Lower lobe of right lung (tissue), 2 donors: ENCODE measurements at places on chromosomes 5 and 9. TPM values are rescaled to one million over a fixed set of nuclear protein-coding genes. Genes with fewer than 3 reads are reported as not detected.

The FCN2 gene
- not detected for total RNA-seq

The HRCT1 gene
- 8.7 TPM for total RNA-seq

The DIRAS2 gene
- not detected for total RNA-seq

The CNTNAP3B gene
- total RNA-seq: 11.1 TPM

The INVS gene
- total RNA-seq: 22.3 TPM

The GLDC gene
- total RNA-seq: 0.77 TPM

The MEGF10 gene
- 0.30 TPM for total RNA-seq

The EIF4EBP3 gene
- 19.3 TPM for total RNA-seq

The FOXD4 gene
- 0.32 TPM for total RNA-seq

The PCDHGA7 gene
- total RNA-seq: 1.9 TPM

The PRKACG gene
- not detected for total RNA-seq

The ANKRD33B gene
- 5.8 TPM for total RNA-seq

The CDKN2A gene
- total RNA-seq: 8.4 TPM

The PAPPA gene
- 2.2 TPM for total RNA-seq

The ANKRD18A gene
- 4.3 TPM for total RNA-seq

The GNA14 gene
- total RNA-seq: 15.6 TPM

DNA sequence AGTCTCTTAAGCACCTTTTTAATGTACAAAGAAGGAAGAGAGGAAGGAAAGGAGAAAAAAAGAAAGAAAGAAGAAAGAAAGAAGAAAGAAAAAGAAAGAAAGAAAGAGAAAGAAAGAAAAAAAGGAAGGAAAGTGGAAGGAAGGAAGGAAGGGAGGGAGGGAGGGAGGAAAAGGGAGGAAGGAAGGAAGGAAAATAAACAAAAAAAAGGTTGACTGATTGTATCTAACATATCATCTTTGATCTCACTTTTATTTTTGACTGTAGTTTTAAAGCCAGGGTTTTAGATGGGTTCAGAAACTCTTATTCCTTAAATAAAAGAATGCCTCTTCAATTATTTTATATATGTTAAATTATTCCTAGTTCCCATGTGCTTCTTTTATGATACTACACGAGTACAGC, 794.5 kb downstream of the CDH12 start:
- no peak for DNase-seq
- H3K27me3 ChIP-seq: no peaks in the 10 kb centered on the region
- no peak overlapping the region for H3K27ac ChIP-seq
- no peak overlapping the region for H3K4me3 ChIP-seq

GRCh38 chr5:160485364-160485969, 63.8 kb downstream of the PTTG1 start:
- H3K27me3 ChIP-seq: no peaks in the 10 kb centered on the region
- no peak overlapping the region for H3K4me3 ChIP-seq
- no peaks in the 10 kb centered on the region for H3K36me3 ChIP-seq
- H3K27ac ChIP-seq: no peak overlapping the region
- DNase-seq: no peak

- H3K4me1 ChIP-seq: peaks cover 28% of the 10 kb centered on the region
- DNase-seq: no peak
- no peak overlapping the region for H3K27ac ChIP-seq
- H3K4me3 ChIP-seq: no peak overlapping the region
- no peaks in the 10 kb centered on the region for H3K36me3 ChIP-seq
Observed at GRCh38 chr9:19156805-19157204, 29.5 kb upstream of the PLIN2 start.

- no peak for DNase-seq
- H3K4me3 ChIP-seq: no peak overlapping the region
- no peaks in the 10 kb centered on the region for H3K27me3 ChIP-seq
- H3K4me1 ChIP-seq: no peaks in the 10 kb centered on the region
- H3K27ac ChIP-seq: no peak overlapping the region
Observed at GRCh38 chr5:96377597-96377996, 55.5 kb downstream of the PCSK1 start.

- no peaks in the 10 kb centered on the region for H3K36me3 ChIP-seq
- no peak overlapping the region for H3K4me3 ChIP-seq
- H3K4me1 ChIP-seq: no peaks in the 10 kb centered on the region
- no peak for DNase-seq
- no peaks in the 10 kb centered on the region for H3K27me3 ChIP-seq
Observed at GRCh38 chr5:122515709-122516431, 203.8 kb downstream of the SNCAIP start.

GRCh38 chr5:78837836-78838235, 147.3 kb downstream of the ARSB start:
- H3K4me1 ChIP-seq: no peaks in the 10 kb centered on the region
- no peaks in the 10 kb centered on the region for H3K36me3 ChIP-seq
- H3K27me3 ChIP-seq: no peaks in the 10 kb centered on the region
- no peak for DNase-seq
- no peak overlapping the region for H3K4me3 ChIP-seq

DNA sequence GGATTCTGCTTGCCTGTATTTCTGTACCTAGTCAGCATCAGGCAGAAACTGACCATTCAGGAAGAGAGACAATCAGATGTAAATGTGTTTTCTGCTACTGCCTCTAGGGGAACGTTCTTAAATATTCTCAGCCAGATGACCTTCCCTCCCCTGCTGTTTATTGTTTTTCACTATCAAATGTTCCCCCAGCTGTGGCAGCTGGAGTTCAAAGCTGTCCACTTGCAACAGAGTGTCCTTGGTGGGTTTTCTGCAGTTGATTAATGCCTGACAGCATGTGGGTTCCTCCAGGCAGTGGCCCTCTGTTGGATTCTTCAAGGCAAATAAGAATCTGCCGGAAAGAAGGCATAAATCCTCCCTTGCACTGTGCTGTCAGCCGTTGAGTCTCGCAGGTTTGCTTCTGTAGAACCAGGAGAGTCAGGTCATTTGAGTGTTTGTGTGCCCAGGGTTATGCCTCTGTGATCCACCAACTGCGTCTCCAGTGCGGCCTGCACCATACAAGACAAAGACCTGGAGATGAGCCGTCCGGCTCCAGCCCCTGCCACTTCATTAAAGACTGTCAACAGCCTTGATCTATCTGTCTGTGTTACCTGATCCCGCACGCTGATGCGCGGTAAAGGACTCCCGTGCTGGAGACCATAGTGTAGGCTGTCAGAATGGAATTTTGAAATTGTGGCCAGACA, 203.4 kb downstream of the GADD45G start:
- DNase-seq: peak; percentile 31
- no peaks in the 10 kb centered on the region for H3K36me3 ChIP-seq
- H3K4me1 ChIP-seq: peaks cover 3% of the 10 kb centered on the region
- no peak overlapping the region for H3K4me3 ChIP-seq

GRCh38 chr5:100188339-100188738, 346.8 kb upstream of the FAM174A start:
- H3K4me1 ChIP-seq: no peaks in the 10 kb centered on the region
- DNase-seq: no peak
- no peak overlapping the region for H3K4me3 ChIP-seq
- no peaks in the 10 kb centered on the region for H3K27me3 ChIP-seq

- no peaks in the 10 kb centered on the region for H3K4me1 ChIP-seq
- no peaks in the 10 kb centered on the region for H3K36me3 ChIP-seq
- no peak for DNase-seq
- no peak overlapping the region for H3K4me3 ChIP-seq
Observed at GRCh38 chr5:174073122-174073660, 27.7 kb downstream of the NSG2 start.

DNA sequence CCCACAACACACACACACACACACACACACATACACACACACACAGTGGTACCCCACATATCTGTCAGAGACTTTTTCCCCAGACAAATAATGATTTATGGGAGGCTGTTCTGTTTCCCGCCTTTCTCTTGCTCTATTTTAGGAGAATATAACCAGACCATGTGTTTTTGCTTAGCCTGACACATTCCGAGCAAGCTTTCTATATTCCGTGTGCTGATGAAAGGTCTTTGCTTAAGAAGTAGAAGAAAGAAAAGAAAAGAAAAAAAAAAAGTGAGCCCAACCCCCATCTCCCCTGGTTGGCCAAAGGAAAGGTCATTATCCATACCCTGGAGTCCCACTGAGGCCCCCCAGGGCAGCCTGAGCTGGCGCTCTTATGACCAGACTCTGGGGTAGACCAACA, 338.6 kb downstream of the SLIT3 start:
- no peaks in the 10 kb centered on the region for H3K4me1 ChIP-seq
- no peak for DNase-seq
- no peaks in the 10 kb centered on the region for H3K27me3 ChIP-seq
- H3K27ac ChIP-seq: no peak overlapping the region

DNA sequence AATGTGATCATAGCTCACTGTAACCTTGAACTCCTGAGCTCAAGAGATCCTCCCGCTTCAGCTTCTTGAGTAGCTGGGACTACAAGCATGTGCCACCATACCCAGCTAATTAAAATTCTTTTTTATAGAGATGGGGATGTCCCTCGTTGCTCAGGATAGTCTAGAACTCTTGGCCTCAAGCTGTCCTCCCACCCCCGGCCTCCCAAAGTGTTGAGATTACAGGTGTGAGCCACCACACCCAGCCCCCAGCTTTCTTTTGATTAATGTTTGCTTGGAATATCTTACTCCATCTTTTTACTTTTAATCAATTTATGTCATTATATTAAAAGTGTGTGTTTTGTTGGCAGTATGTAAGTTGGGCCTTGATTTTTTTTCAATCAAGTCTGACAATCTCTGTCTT, 59.4 kb upstream of the EXOC3 start:
- H3K4me3 ChIP-seq: no peak overlapping the region
- no peaks in the 10 kb centered on the region for H3K4me1 ChIP-seq
- no peaks in the 10 kb centered on the region for H3K36me3 ChIP-seq
- H3K27ac ChIP-seq: no peak overlapping the region

- H3K27ac ChIP-seq: no peak overlapping the region
- no peak overlapping the region for H3K4me3 ChIP-seq
- H3K4me1 ChIP-seq: no peaks in the 10 kb centered on the region
Observed at GRCh38 chr9:116342061-116342460, 188.5 kb downstream of the PAPPA start.

GRCh38 chr9:76619640-76620039, 144.6 kb upstream of the PCA3 start:
- no peaks in the 10 kb centered on the region for H3K36me3 ChIP-seq
- H3K4me1 ChIP-seq: peaks cover 24% of the 10 kb centered on the region
- H3K27ac ChIP-seq: peak overlapping the region; percentile 20

- H3K4me3 ChIP-seq: peak overlapping the region; percentile 36
- no peaks in the 10 kb centered on the region for H3K27me3 ChIP-seq
- H3K27ac ChIP-seq: peak overlapping the region; percentile 89
- H3K4me1 ChIP-seq: peaks cover 71% of the 10 kb centered on the region
- DNase-seq: peak; percentile 85
Observed at GRCh38 chr9:131270171-131271015, 5.9 kb downstream of the FAM78A start.

GRCh38 chr5:118956727-118957126, 31.6 kb downstream of the DTWD2 start:
- DNase-seq: no peak
- no peak overlapping the region for H3K4me3 ChIP-seq
- H3K27ac ChIP-seq: no peak overlapping the region
- no peaks in the 10 kb centered on the region for H3K4me1 ChIP-seq
- no peaks in the 10 kb centered on the region for H3K36me3 ChIP-seq

GRCh38 chr9:96581786-96582185, 37.9 kb downstream of the CDC14B start:
- H3K27ac ChIP-seq: no peak overlapping the region
- H3K36me3 ChIP-seq: no peaks in the 10 kb centered on the region
- no peaks in the 10 kb centered on the region for H3K4me1 ChIP-seq
- no peak for DNase-seq

DNA sequence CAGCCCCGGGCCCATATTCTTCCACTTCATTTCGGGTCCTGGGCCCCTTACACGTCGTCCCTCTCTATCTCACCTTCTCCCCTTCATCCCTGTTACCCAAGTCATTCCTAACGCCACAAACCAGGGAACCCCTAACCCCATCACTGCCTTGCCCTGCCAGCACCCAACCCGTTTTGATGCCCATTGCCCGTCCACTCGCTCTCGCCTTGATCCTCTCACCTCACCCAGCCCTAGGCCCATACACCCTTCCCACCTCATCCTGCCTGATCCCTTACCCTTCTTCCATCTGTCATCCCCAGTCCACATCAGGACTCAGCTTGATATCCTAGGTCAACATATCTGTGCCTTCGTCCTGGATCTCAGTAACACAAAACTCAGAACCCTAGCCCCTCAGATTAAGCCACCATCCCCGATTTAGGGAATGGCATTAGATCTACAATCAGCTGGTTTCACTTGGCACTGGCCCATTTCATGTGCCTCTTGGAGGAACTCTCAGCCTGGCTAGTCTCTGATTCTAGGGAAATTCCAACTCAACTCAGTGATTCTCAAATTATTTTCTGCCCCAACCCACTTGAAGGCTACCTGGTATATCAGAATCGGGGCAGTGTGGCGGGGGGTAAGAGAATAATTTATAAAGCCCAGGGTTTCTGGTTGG, 489 bp downstream of the CHMP5 start:
- no peaks in the 10 kb centered on the region for H3K27me3 ChIP-seq
- H3K36me3 ChIP-seq: peaks cover 68% of the 10 kb centered on the region
- peak overlapping the region; percentile 92 for H3K27ac ChIP-seq

GRCh38 chr9:4979239-4979638, 5.8 kb upstream of the JAK2 start:
- DNase-seq: no peak
- H3K27ac ChIP-seq: no peak overlapping the region
- no peak overlapping the region for H3K4me3 ChIP-seq
- H3K27me3 ChIP-seq: no peaks in the 10 kb centered on the region
- no peaks in the 10 kb centered on the region for H3K36me3 ChIP-seq

GRCh38 chr9:3948826-3949556, 350.9 kb downstream of the GLIS3 start:
- H3K27me3 ChIP-seq: no peaks in the 10 kb centered on the region
- no peak for DNase-seq
- H3K4me1 ChIP-seq: peaks cover 25% of the 10 kb centered on the region

DNA sequence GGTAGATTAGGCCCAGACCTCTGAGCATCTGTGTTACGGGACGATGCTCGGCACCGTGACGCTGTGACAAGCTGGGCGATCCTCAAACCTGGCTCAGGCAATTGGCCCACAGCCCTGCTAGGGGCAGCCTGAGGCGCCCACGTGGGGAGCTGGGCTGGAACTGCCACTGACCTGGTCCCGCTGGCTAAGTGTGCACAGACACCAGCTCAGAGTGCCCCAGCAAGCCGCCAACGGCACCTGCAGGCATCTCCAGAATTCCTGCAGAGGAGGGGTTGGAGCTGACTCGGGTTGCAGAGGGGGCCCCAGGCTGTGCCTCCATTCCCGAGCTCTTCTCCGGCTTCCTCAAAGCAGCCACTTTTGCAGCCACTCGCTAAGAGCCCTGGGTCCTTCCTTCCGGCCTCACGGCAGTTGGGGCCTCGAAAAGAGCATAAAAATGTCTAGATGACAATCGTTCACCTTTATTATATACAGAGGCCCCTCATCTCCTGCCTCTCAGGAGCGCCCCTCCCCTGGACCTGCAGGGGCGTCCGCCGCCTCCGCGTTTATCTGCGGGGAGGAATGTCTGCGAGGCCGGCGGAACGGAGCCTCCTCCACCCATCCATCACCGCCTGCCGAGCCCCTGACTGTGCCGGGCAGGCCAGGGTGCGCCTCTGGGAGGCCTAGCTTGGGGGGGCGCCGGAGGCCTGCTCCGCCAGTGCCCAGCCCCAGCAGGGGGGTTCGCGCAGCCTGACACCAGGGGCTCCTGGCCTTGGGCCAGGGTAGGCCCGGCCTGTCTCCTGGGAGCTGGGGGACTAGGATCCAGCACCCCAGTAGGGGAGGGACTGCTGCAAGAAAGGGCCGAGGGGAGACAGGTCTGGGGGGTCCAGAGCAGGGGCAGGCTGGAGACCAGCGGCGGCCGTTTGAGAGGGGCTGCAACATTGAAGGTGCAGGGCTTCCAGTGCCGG, 144.9 kb downstream of the BARX1 start:
- peaks cover 9% of the 10 kb centered on the region for H3K27me3 ChIP-seq
- H3K4me3 ChIP-seq: no peak overlapping the region
- H3K27ac ChIP-seq: no peak overlapping the region
- no peaks in the 10 kb centered on the region for H3K4me1 ChIP-seq

- no peak overlapping the region for H3K4me3 ChIP-seq
- H3K27ac ChIP-seq: no peak overlapping the region
- H3K36me3 ChIP-seq: peaks cover 100% of the 10 kb centered on the region
- no peaks in the 10 kb centered on the region for H3K27me3 ChIP-seq
Observed at GRCh38 chr9:131477367-131477766, 25.4 kb upstream of the POMT1 start.
